ENCODE measurements at places on chromosomes 1 and 21. TPM values are rescaled to one million over a fixed set of nuclear protein-coding genes. Genes with fewer than 3 reads are reported as not detected.

DNA sequence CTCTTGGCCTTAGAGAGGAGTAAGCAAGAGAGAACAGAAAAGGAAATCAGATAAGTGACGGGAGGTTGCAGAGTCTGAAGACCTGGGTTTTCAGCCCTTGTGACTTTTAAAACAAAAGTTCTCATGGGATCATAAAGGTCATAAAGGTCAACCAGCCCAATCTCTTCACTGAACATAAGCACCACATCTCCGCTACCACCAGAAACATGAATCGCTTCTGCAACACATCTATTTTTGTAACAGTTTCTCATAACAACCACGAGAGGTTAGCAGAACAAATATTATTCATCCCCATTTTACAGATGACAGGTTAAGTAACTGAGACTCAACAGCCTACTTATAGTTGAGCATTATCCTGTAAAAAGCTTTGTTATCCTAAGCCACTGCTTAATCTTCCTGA, 5.9 kb downstream of the TRAPPC3 start:
- DNase-seq, result no peak

- DNase-seq, result no peak
Measured at GRCh38 chr1:18646786-18647410, 16.3 kb downstream of the PAX7 start.

DNA sequence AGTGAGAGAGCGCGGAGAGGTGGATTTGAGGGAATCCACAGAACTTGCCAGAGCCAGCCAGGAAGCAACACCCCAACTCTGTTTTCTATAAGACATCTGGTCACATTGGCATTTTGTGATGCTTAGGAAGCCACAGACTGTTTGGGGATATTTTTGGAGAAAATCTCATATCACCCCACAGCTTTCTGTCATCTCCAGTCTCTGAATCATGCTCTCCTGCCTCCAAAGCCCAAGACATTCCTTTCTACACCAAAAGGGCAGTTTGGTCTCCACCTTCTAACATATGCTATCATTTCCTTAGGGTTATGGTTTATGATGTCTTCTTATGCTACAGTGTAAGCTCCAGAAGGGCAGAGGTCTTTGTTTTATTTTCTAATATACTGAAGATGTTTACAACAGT, 14.4 kb upstream of the BCL10 start:
- DNase-seq, result no peak

DNA sequence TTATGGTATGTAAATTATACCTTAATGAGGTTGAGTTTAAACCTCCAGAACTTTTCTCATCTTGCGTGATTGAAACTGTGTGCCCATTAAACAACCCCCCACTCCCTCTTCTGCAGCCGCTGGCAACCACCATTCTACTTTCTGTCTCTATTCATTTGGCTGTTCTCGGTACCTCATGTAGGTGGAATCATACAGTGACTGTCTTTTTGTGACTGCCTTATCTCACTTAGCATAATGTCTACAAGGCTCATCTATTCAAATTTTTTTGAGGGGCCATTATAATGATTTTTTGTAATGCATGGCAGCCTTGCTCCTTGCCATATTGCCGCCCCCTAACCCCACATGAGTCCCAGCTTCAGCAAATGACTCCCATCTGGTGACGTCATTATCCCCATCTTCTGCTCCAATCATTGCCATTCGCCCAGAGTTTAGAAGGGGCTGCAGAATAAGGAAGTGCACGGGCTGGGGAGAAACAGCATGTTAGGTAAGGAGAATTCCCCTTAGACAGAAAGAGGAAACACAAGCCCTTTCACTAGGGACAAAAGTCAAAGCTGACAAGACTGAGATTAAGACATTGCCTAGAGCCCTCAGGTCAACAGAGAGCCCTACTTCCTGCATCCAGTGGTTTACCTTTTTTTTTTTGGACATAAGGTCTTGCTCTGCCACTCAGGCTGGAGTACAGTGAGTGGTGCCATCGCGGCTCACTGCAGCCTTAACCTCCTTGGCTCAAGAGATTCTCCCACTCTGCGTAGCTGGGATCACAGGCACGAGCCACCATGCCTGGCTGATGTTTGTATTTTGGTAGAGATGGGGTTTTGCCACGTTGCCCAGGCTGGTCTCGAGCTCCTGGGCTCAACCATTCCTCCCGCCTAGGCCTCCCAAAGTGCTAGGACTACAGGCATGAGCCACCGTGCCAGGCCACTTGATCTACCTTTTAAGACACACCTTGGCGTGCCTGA, 78.4 kb upstream of the ERRFI1 start:
- DNase-seq, result no peak

DNA sequence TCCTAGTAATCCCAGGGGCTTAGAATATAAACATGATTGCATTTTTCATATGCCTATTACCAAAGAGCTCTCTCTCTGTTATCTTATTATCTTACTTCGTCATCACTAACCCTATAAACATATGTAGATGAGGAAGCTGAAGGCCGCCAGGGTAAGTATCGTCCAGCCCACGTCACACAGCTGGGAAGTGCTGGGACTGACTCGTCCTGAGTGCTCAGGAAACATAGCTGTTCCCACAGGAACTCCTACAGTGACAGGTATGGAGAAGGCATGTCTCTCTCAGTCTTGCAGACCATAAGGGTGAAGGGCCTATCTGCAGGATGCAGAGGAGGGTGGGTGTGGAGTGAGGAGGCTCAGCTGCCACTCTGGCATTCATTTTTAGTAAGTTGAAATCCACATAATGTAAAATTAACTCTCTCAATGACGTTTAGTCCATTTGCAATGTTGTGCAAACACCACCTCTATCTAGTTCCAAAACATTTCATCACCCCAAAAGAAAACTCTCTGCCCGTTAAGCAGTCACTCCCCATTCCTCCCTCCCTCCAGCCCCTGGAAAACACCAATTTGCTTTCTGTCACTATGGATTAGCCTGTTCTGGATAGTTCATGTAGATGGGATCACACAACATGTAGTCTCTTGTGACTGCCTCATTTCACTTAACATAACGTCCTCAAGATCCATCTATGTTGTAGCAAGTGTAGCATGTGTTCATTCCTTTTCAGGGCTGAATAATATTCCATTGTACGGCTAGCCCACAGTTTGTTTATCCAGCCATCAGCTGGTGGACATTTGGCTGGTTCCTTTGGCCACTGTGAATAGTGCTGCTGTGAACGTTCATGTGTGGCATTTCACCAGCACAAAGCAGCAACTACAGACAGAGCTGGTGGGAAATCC, 68.3 kb downstream of the TCP10L start:
- no peak for DNase-seq

GRCh38 chr1:245234217-245235081, 79.7 kb downstream of the KIF26B start:
- peak; percentile 79 for DNase-seq

- no peak for DNase-seq
Measured at GRCh38 chr1:24961961-24962861, 32.1 kb upstream of the RUNX3 start.

DNA sequence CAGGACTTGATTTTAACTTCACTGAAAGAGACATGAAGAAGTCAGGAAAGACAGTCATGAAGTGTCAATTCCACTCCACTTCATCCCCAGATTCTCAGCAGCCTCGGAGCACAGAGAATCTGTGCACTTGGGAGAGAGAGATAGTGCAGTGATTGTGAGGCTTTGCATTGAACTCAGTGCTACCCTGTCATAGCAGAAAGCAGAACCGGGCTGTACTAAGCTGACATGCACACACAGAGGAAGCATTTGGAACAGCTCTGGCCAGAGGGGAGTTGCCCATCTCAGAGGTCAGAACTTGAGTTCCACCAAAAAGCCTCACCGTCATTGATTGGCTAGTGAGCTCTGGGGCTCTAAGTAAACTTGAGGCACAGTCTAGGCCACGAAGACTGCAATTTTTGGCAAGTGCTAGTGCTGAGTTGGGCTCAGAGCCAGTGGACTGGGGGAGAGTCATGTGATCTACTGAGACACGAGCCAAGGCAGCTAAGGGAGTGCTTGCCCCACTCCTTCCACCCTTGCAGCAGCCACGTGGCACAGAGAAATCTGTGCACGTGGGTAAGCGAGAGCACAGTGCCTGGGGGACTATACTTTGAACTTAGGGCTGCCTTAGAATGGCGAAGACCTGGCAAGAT, 810.2 kb upstream of the ADAMTS5 start:
- DNase-seq, result no peak

- no peak for DNase-seq
Measured at GRCh38 chr21:28548291-28548690, 444.4 kb downstream of the LTN1 start.

DNA sequence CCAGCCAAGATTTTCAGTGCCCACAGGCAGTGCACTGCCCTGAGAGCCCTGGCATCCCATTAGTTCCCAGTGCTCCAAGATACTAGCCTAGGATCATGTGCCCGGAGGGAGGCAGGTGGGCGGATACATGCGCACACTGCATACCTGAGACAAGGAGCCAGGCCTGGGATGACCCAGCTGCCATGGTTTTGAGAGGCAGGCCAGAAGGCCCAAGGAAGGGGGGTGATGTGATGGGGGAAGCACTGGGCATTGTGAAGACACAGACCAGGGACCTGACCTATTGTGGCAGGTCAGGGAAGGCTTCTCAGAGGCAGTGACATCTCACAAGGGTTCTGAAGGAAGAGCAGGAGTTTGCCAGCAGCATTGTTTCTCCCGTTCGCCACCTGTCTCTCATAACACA, 3.6 kb downstream of the ZC3H12A start:
- peak; percentile 86 for DNase-seq

DNA sequence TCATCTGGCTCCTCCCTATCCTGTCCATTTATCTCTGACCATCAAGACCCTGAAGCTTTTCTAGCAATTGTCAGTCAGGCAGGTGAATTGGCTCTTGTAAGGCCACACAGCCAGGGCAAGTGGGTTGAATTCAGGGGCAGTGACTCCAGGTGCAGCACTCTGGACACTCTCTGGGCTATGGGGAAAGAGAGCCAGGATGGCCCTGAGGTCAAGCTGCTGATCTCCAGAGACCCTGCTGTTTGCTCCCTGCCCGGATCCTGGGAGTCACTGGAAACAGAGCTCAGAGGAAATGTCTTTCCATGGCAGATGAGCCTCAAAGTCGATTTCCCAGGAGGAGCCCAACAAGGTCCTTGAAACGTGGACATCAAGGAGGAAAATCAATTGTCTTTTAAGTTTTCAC, 184.4 kb downstream of the C1orf94 start:
- DNase-seq, result no peak

DNA sequence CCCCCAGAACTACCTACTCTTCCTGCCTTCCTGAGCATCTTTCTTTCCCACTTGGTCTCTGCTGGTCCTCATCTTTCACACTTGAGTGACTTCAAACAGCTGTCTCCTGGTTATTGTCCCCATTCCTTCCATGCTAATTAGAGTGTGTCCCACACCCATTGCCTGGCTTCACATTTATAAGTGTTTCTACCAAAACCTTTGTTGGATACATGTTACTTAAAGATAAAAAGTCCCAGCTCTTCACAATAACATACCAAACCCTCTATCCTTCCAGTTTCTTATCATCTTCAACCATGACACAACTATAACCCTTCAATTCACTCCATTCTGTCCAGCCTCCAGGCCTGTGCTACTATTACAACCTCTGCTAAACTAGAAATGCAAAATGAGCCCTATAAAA, 41.0 kb downstream of the VCAM1 start:
- DNase-seq, result no peak

DNA sequence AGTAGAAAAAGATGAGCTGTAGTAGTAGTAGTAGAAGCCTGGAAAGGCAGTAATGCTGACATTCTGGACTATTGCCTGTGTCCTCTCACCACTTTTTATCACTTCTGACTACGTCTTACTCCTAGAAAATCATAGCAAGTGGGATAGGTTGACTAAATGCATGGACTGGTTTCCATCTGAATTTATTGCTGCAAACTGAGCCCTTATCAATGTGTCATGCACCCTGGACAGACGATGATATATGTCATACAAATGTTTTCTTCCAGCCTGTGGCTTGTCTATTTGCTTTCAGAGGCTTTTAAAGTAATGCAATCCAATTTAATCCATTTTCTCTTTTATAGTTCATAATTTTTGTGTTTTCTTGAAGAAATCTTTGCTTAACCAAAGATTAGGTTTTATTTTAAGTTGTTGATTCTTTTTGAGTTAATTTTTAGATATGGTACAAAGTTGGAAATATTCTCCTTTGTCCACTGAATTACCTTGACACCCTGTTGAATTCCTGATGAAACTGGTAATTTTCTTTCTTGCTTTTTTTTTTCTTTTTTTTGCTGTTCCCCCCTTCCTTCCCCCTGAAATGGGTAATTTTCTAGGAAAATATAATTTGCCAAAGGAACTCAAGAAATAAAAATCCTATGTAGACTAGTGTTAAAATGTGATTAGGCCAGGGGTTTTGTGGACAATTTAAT, 47.1 kb downstream of the PHACTR4 start:
- no peak for DNase-seq

DNA sequence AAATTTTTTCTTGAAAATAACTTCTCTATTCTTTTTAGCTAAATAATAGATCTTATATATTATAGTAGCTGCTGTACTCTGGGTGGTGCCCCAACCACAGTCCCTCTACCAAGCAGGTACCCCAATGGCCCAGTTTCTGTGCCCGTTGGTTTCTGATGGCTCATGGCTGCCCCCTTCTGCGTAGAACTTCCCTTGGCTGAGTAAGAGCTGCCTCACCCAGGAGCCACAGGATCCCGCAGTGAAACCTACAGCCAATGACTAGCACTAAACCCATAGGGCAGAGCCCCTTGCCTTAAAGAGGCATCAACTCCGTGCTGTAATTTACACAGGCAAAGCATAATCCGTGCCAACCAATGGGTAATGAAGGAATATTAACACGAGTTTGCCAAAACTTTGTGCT, 247.5 kb downstream of the USH2A start:
- DNase-seq, result no peak

DNA sequence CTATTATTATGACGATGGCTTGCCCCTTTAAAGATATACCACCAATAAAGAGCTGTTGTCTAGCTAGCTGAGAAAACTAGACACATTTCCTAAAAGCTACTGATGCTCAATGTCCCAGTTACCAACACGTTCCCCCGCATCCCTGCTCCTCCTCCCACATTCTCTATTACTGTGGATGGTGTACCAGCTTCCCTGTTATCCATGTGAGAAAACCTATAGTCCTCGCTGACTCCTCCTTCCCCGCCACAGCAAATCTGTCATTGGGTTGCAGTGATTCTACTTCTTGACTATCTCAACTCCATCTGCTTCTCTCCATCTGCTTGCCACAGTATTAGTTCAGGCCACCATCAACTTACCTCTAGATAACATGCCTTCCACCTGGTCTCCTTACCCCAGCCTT, 337.5 kb downstream of the KCNH1 start:
- DNase-seq, result no peak

- peak; percentile 95 for DNase-seq
Measured at GRCh38 chr1:154627257-154628120, 19.5 kb upstream of the ADAR start.

GRCh38 chr1:229133151-229133550, 137.8 kb upstream of the RAB4A start:
- DNase-seq, result no peak

- DNase-seq, result no peak
Measured at GRCh38 chr1:222064388-222065211, 322.7 kb upstream of the DUSP10 start.

Gene CCDC185
- total RNA-seq, result not detected

Gene AGRN
- total RNA-seq, result 17.6 TPM

Gene CA14
- not detected for total RNA-seq

Gene TRIM33
- 26.2 TPM for total RNA-seq

Gene SAMSN1
- 42.4 TPM for total RNA-seq

Gene RIMKLA
- total RNA-seq, result 0.39 TPM

Gene TARS2
- 14.0 TPM for total RNA-seq

Gene RIPPLY3
- not detected for total RNA-seq
